ENCODE measurements at places on chromosomes 2 and 18. TPM values are rescaled to one million over a fixed set of nuclear protein-coding genes. Genes with fewer than 3 reads are reported as not detected.

BBS5 gene
- 6.6 TPM for total RNA-seq

PCARE gene
- total RNA-seq = not detected

RETSAT gene
- 47.4 TPM for total RNA-seq

TBR1 gene
- not detected for total RNA-seq

ATRAID gene
- 247 TPM for total RNA-seq

OST4 gene
- total RNA-seq = 734 TPM

CLASP1 gene
- 30.3 TPM for total RNA-seq

ANKMY1 gene
- total RNA-seq = 4.8 TPM

TGOLN2 gene
- 109 TPM for total RNA-seq

UGT1A6 gene
- 0.09 TPM for total RNA-seq

HNMT gene
- 84.5 TPM for total RNA-seq

ALK gene
- under 0.01 TPM for total RNA-seq

TMEM17 gene
- 1.8 TPM for total RNA-seq

KIF1A gene
- not detected for total RNA-seq

SLC11A1 gene
- 0.14 TPM for total RNA-seq

LYPD1 gene
- 3.9 TPM for total RNA-seq

EFEMP1 gene
- total RNA-seq = 1,445 TPM

SERPINB3 gene
- not detected for total RNA-seq

L3MBTL4 gene
- total RNA-seq = 0.28 TPM

SMAD4 gene
- total RNA-seq = 75.0 TPM

SLC14A1 gene
- 27.6 TPM for total RNA-seq

PLCD4 gene
- total RNA-seq = 1.8 TPM

MC2R gene
- not detected for total RNA-seq

SIGLEC15 gene
- total RNA-seq = 0.14 TPM

PTH2R gene
- total RNA-seq = under 0.01 TPM

ADD2 gene
- 0.37 TPM for total RNA-seq

DPYSL5 gene
- total RNA-seq = not detected
